Hepatocyte (in vitro differentiated cells): ENCODE measurements at places on chromosomes 12 and 14. TPM values are rescaled to one million over a fixed set of nuclear protein-coding genes. Genes with fewer than 3 reads are reported as not detected.

Gene VWF
- total RNA-seq, result 0.04 and 0.20 TPM in 2 replicates

Gene MIP
- 0.08 TPM in 1 of 2 replicates, not detected in the other for total RNA-seq

Gene TPPP2
- total RNA-seq, result not detected in 2 replicates

Gene SNX6
- 154 and 207 TPM in 2 replicates for total RNA-seq

Gene TCL1B
- 0.50 TPM in 1 of 2 replicates, not detected in the other for total RNA-seq

Gene CFAP251
- total RNA-seq, result 1.6 and 3.7 TPM in 2 replicates

Gene BCL11B
- 1.8 and 3.2 TPM in 2 replicates for total RNA-seq

Gene ARHGAP9
- 0.44 and 2.0 TPM in 2 replicates for total RNA-seq

Gene CABP1
- 1.5 TPM in 1 of 2 replicates, not detected in the other for total RNA-seq

Gene TMPRSS12
- not detected in 2 replicates for total RNA-seq

Gene REM2
- 1.5 and 1.9 TPM in 2 replicates for total RNA-seq

Gene RBM19
- 16.5 and 16.8 TPM in 2 replicates for total RNA-seq

Gene WSCD2
- 3.8 and 4.2 TPM in 2 replicates for total RNA-seq

Gene TTC6
- total RNA-seq, result 20.1 and 20.8 TPM in 2 replicates

Gene C3AR1
- 1.2 and 2.1 TPM in 2 replicates for total RNA-seq

Gene TAS2R9
- 0.13 TPM in 1 of 2 replicates, not detected in the other for total RNA-seq

Gene MYH6
- total RNA-seq, result not detected in 2 replicates

Gene PTPN6
- 14.5 and 17.2 TPM in 2 replicates for total RNA-seq

Gene MGAT4C
- total RNA-seq, result 2.6 and 2.9 TPM in 2 replicates

Gene MYF6
- total RNA-seq, result 0.30 TPM in 1 of 2 replicates, not detected in the other

Gene GPR84
- 0.07 TPM in 1 of 2 replicates, not detected in the other for total RNA-seq

Gene APOLD1
- 5.6 and 6.0 TPM in 2 replicates for total RNA-seq

Gene APOF
- total RNA-seq, result 0.12 TPM in 1 of 2 replicates, not detected in the other

Gene SMCO2
- not detected in 2 replicates for total RNA-seq
